ENCODE measurements at places on chromosomes 12 and 14.

GRCh38 chr12:6135071-6135470 lies 10.6 kb upstream of the VWF start:
- DNase-seq, result no peak

DNA sequence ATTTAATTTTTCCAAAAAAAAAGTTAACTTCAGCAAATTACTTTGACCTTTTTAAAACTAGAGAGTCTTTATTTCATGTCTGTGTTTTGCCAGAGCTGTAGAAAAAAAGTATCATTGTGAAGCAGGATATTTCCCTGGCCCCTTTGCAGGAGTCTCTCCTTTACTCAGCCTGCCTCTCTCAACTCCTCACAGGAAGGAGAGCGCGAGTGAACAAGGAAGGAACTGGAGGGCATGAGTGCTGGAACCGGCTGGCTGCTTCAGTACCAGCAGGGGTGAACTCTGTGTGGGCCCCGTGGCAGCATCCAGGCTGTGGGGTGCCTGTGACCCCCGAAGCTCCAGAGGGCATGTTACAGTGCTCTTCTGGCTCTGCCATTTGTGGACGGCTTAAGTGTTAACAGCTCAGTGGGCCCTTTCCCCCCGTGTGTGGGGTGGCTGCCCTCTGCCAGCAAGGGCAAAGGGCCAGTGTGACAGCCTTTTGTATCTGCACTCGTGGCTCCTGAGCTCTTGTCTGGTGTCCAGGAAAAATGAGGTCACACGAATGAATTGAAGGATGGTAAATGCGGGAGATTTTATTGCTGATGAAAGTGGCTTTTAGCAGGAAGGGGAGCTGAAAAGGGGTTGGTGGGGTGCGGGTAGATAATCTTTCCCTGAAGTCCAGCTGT lies 76.6 kb upstream of the KCNH3 start:
- DNase-seq, result no peak

GRCh38 chr14:64541261-64541971 lies 875 bp downstream of the HSPA2 start:
- no peak for DNase-seq

GRCh38 chr14:93537951-93538350 lies 107.2 kb downstream of the UNC79 start:
- no peak for DNase-seq

- no peak for DNase-seq
Measured at GRCh38 chr14:103520657-103521437, 1.8 kb downstream of the CKB start.

DNA sequence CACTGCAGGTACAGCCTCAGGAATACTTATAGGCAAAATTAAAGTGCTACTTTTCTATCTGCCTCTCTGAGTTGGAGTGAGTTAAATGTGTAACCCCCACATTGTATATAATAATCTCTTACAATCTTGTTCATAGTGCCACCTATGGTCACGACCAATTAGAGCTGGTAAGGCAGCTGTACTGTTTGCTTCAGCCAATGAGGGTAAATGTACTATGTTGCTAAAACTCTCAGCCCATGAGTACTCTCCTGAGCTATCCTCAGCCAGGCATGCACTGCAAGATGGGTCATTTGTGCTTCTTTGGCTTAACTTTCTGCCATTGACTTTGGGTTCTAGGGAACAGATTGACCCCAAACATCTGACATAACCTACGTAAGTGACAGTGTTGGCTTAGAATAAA lies 15.0 kb upstream of the MDM2 start:
- no peak for DNase-seq

All from pulmonary artery endothelial cell (primary cell).